Activated CD4-positive, alpha-beta memory T cell treated with anti-CD3 and anti-CD28 coated beads for 36 hours (primary cell): ENCODE measurements at places on chromosomes 13 and 19.

GRCh38 chr19:33518541-33518940, 3.0 kb downstream of the PEPD start:
- H3K27ac ChIP-seq, result no peak overlapping the region
- H3K27me3 ChIP-seq, result no peaks in the 10 kb centered on the region
- no peak for DNase-seq
- H3K4me1 ChIP-seq, result peaks cover 40% of the 10 kb centered on the region
- no peak overlapping the region for H3K4me3 ChIP-seq

- no peak for DNase-seq
- H3K27ac ChIP-seq, result no peak overlapping the region
- no peaks in the 10 kb centered on the region for H3K27me3 ChIP-seq
- peak overlapping the region; percentile 43 for H3K4me3 ChIP-seq
- no peaks in the 10 kb centered on the region for H3K36me3 ChIP-seq
- peaks cover 12% of the 10 kb centered on the region for H3K4me1 ChIP-seq
Observed at GRCh38 chr19:8504919-8505318, 2.5 kb upstream of the PRAM1 start.

DNA sequence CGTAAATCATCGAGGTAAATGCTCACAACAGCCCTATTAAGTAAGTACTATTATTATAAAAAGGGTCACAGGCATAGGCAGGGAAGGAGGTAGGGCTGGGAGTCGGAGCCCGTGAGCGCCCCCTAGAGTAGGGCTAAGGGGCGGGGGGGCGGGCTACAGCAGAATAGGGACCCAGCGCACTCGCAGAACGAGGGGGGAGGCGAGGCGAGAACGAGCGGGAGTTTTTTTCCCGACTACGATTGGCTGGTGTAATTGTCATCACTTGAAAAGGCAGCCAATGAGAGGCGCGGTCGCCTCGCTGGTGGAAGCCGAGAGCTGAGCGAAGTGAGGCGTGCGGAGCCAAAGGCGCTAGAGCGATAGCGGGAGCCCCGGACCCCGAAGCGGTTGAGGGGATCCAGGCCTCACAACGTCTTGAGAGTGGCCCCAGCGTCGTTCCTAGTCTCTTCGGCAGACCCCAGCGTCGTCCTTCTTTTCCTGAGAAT, 24.2 kb downstream of the KEAP1 start:
- no peak overlapping the region for H3K27ac ChIP-seq
- H3K4me1 ChIP-seq, result peaks cover 8% of the 10 kb centered on the region
- DNase-seq, result peak; percentile 93
- peak overlapping the region; percentile 35 for H3K4me3 ChIP-seq
- no peaks in the 10 kb centered on the region for H3K36me3 ChIP-seq
- H3K27me3 ChIP-seq, result no peaks in the 10 kb centered on the region

GRCh38 chr13:76892488-76892887, 6.3 kb upstream of the KCTD12 start:
- H3K4me1 ChIP-seq, result peaks cover 13% of the 10 kb centered on the region
- DNase-seq, result no peak
- no peak overlapping the region for H3K27ac ChIP-seq
- no peak overlapping the region for H3K4me3 ChIP-seq
- no peaks in the 10 kb centered on the region for H3K36me3 ChIP-seq
- H3K27me3 ChIP-seq, result peaks cover 10% of the 10 kb centered on the region
